Activated CD8-positive, alpha-beta memory T cell treated with anti-CD3 and anti-CD28 coated beads for 24 hours (primary cell): ENCODE measurements at places on chromosomes 3 and 15.

DNA sequence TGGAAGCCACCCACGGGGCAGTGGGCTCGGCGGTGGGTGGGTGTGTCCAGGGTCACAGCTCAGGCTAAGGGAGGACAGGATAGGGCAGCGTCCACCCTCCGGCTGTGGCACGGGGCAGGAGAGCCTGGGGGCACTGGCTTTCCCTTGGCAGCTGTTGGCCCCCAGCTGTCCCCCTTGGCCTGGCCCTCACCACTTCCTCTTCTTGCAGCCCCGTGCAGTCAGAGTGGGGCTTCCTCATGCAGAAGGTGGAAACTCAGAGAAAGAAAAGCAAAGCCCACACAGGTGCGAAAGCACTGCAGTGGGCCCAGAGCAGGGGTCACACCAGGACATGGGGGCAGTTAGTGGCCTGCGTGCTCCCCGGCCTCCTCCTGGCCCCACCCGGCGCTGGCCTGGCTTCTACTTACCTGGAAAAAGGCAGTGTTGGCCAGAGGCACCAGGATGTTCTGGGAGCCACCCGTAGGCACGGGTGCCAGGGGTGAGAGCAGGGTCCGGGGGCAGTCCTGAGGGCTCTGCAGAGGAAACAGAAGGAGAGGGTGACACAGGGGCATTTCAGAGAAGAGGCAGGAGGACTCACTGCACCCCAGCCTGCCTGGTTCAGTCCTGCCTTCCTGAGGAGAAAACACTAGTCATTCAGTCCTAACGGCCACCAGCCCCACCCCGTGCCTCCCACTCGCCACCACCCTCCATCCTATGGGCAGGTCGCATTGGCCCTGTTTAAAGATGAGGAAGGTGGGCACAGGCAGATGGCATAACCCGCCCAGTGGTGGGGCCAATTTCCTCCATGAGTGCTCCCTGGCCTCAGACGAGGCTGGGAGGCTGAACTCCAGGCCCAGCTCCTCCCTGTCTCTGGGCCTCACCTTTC is 28.3 kb downstream of the PLXND1 start:
- DNase-seq, result peak; percentile 64

- no peak for DNase-seq
Measured at GRCh38 chr15:29057856-29058255, 172.1 kb downstream of the APBA2 start.

GRCh38 chr3:190382082-190382481 is 5.9 kb upstream of the CLDN16 start:
- no peak for DNase-seq

GRCh38 chr3:157093096-157093495 is 66.9 kb downstream of the CCNL1 start:
- DNase-seq, result no peak

GRCh38 chr3:175186511-175186910 is 327.4 kb downstream of the NAALADL2 start:
- no peak for DNase-seq

GRCh38 chr3:133300102-133300501 is 99.8 kb upstream of the BFSP2 start:
- no peak for DNase-seq

DNA sequence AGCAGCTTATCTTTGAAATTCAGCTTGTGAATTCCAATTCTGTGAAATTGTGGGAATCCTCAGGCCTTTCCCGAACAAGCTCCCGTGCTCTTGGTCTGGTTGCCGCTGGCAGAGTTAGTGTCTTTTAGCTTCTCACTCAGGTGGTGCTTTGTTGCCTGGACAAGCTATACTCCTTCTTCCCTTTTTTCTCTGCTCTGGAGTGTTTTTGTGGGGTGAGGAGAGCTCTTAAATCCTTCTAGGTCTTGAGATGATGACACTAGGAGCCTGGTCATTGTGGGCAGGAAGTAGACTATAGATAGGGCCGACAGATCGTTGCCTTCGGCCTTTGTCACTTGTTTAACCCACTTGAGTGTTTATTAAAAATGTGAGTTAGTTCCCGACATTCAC is 93.8 kb downstream of the SLCO3A1 start:
- no peak for DNase-seq

- DNase-seq, result no peak
Measured at GRCh38 chr15:84888639-84889038, 4.2 kb downstream of the SLC28A1 start.

GRCh38 chr15:28990390-28990789 is 104.6 kb downstream of the APBA2 start:
- DNase-seq, result no peak

GRCh38 chr3:121483290-121483689 is 62.5 kb downstream of the POLQ start:
- DNase-seq, result no peak

- DNase-seq, result no peak
Measured at GRCh38 chr15:97615114-97615513, 345.4 kb upstream of the ARRDC4 start.

GRCh38 chr3:80655216-80655615 is 887.4 kb upstream of the ROBO1 start:
- DNase-seq, result no peak

- DNase-seq, result no peak
Measured at GRCh38 chr15:63922916-63923315, 89.2 kb upstream of the HERC1 start.

DNA sequence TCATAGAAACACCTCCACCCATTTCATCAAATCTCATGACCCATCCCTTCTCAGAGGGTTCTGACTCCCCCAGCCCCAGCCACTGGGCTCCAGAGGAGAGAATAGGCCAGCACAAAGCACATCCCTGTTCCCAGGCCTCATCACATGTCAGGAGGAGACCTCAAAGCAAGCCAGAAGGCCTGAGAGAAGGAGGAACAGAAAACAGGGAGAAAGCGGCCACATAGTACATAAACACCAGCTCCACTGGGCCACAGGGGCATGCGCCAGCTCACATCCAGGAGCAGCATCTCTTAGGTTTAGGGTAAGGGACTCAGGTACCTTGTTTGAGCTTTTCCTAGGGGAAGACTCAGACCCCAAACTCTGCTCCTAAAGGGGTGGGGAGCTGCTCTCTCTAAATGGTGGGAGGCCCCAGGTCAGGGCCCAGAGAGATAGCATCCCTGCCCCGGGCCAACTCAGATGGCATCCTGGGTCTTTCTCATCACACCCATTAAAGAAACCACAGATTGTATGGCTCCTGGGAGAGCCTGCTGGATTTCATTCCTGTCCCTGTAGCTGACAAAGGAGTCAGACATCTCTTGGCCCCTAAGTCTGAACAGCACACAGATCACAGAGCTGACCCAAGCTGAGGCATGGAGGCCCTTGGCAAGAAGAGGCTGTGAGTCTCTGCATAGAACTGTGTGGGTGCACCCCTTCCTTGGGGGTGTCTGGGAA is 2.5 kb downstream of the SHF start:
- DNase-seq, result no peak

DNA sequence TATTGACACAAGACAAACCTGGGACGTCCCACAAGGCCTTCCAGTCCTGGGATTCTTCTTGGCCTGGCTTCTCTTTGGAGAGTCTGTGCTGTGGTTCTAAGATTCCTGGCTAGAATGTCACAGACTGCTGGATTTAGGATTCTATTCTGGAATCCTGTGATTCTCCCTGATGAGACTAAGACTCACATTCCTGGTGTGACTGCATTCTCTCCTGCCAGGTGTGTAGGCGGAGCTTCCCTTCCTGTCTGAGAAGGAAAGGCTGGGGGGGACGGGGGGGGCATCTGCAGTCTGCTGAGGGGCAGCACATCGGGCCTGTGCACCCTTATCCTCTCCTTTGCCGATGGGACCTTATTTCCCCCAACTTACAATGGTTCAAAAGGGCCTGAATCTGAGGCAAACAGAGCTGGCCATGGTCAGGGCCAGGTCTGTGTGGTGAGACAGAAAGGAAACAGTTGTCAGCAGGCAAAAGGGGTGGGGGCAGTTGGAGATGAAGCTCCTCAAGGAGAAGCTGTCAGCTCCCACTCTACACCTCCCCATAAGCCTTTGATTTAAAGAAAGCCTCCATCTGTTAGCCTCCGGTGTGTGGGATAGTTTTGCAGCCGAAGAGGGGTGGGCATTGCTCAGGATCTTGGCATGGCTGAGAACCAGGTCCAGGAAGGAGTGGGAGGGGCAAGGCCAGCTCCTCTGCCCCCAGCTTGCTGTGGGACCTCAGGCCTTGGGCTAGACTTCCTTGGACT is 30.9 kb downstream of the VIPR1 start:
- DNase-seq, result no peak

DNA sequence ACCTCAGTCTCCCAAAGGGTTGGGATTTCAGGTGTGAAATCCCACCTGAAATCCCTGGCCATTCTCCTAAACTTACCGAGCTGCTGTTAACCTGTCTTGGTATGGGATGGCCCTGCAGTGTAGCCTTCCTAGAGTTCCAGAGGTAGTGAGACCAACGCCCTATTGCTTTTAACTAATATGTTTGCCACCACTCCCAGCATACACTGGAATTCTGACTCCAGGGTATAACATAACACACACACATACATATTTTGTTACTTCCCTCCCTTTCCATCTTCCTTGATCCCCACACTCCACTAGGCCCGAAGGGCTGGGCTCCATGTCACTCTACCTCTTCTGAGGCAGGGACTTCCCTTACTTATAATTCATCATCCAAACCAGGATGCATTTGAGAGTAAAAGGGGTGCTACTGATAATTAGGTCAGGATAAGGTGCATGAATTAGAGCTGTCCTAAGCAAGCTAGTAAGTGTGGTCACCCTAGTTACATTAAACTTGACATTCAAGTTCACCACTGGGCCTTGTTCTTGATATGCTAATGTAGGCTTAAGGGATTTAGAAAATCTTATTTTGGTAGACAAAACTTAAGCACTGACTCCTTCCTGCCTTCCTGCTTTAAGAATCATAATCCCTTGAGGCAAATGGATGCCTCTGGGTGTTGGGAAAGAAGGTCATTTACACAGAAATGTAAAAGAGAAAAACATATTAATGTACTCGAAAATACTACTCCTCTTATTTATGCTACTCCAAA is 317.6 kb downstream of the MAGI1 start:
- no peak for DNase-seq

DNA sequence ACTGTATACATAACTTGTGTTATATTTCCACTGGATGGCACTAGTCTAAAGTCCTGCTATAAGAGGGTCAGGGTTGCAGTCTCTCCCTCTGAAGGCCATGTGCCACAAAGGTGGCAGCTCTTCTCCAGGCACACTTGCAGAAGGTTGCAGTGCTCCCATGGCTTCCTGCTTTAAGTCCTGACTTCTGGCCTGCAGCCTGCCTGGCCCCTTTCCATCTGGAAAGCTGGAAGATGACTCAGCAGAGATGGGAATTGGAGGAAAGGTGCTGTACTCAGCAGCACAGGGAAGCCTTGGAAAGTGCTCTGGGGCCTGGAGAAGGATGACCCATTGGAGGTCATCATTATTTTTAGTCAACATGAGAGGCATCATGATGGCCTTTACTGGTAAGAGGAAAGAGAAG is 40.9 kb upstream of the MRPL3 start:
- DNase-seq, result no peak

DNA sequence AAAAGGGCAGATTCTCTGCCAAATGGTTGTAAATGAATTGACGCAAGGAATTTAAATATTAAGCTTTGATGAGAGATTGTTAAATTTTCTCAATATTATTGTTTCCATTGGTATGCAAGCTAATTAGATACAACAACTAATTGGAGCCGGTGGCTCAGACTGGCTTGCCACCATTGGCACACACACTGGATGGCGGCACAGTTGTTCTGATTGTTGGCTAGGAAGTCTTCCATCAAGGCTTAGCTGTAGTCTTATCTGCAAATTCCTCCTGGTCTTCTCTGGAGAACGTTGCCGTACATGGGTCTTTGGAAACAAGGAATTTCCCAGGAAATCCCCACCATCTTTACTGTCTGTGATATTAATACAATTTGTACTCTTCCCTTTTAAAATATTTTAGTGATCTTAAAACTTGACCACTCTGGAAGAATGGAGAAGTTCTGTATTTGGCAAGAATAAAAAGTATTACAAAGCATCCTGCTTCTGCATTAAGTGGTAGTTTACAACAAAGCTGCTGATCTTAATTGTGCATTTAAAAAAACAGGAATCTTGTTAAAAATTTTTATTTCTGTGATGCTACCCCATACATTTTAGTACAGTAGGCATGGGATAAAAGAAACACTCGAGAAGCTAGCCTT is 126.5 kb downstream of the UBE2E2 start:
- no peak for DNase-seq
